ENCODE measurements at places on chromosomes 3 and 15.

GRCh38 chr15:62989366-62990055, 53.0 kb upstream of the TPM1 start:
- DNase-seq, result peak; percentile 7

GRCh38 chr3:164687211-164687610, 391.1 kb downstream of the SI start:
- no peak for DNase-seq

DNA sequence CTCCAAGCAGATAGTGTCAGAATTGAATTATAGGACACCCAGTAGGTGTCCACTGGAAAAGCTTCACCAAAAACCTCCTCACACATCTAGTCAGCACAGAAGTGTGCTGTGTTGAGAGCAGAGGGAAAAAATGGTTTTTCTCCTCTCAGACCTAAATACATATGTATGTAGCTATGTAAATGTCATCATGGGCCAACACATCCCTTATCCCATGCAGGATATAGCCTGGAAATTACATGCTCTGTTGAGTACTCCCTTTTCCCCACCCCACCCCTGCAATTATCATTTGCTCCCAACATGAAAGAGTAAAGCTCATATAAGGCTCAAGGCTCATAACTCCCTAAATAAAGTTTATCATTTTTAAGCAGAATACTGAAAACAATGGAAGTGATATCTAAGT, 35.7 kb downstream of the DLG1 start:
- no peak for DNase-seq

- DNase-seq, result no peak
Observed at GRCh38 chr3:37766797-37767776, 94.6 kb upstream of the CTDSPL start.

- DNase-seq, result no peak
Observed at GRCh38 chr3:62835554-62836236, 39.5 kb downstream of the CADPS start.

DNA sequence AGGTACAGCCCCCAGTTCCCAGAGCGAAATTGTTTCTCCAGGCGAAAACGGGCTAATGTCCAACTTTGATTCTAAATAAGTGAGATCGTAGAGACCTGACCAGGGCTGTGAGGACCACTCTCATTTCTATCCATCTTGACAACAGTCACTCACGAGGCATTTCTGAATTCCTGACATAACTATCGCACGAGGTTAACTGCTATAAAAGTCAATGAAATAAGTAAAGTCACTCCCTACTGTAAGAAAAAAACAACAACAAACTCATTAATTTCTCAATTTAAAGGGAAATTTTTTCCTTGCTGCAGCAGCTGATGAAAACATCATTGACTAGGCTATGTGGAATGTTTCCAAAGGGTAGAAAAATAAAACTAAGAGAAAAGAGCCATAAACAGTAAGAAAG, 69.1 kb downstream of the GREM1 start:
- no peak for DNase-seq

- no peak for DNase-seq
Observed at GRCh38 chr15:92893200-92893599, 6.9 kb upstream of the CHD2 start.

DNA sequence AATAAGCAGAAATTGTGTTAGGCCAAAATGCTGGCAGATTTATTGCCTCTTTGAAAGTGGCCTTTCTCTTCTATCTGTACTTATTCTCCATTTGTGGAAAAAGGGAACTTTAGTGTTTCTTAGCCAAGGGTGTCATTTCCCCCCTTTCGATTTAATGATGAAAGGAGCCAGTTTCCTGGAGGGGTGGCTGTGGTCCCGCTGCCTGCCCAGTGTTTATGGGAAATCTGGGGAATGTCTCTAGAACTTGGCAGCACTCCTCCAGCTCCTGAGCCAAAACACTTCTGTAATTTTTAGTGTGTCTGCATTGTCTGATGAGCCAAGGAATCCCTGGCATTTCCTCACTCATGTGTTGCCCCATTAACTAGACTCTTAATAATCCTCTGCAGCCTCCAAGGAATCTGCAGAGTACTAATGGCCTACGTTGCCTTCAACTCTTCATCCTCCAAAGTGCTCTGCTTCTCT, 448.8 kb downstream of the GRM7 start:
- DNase-seq, result no peak

DNA sequence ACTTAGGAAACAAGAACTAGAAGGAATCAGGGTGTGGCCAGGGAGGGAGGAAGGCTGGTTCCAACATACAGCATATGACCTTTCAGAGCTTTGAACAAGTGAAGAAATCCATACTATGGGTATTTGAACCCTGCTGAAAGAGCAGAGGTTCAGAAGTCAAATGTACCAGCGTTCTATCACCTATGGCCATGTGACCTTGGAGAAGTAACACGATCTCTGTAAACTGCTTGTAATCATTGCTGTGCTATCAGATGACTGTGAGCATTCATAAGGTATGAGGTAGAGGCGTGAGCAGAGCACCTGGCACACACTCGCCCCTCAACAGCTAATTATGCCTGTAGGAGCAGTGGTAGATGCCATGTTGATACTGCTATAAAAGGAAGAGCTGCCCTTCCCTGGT, 55.2 kb downstream of the KLHL6 start:
- no peak for DNase-seq

DNA sequence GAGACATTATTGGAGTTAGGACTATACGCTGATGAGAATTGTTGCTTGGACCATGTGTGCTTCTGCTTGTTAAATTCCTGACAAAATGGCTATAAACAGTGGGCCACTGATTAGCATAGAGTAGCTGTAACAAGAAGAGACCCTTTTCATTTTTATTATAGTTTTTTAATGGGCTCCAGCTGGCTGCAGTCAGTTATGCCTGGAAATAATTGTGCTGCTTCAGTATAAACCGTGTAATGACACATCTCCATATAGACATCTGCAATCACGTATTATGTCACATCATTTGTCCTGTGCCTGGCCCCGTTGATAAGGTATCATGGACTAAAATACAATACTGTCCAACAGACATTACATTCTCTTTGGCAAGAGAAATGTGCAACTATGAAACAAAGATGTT, 50.9 kb downstream of the ARPP21 start:
- DNase-seq, result no peak

- DNase-seq, result peak; percentile 77
Observed at GRCh38 chr3:112111785-112112402, 21.2 kb downstream of the GCSAM start.

DNA sequence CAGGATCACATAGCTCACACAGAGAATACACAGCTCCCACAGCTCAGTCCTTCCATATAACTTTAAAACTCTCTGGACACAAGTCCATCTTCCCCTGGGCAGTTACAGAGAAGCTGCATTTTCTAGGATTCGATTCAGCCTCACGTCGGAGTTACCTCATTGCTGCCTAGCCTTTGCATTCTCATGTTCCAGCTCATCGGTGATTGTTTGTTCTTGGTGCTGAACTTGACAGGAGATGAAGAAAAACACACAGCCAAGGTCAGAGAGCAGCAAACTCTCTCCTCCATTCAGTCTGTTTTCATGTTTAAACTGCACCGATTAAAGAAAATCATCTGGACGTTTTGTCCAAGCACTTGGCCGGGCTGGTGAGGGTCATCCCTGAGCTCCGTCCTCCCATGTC, 375.5 kb upstream of the CFAP20DC start:
- no peak for DNase-seq

DNA sequence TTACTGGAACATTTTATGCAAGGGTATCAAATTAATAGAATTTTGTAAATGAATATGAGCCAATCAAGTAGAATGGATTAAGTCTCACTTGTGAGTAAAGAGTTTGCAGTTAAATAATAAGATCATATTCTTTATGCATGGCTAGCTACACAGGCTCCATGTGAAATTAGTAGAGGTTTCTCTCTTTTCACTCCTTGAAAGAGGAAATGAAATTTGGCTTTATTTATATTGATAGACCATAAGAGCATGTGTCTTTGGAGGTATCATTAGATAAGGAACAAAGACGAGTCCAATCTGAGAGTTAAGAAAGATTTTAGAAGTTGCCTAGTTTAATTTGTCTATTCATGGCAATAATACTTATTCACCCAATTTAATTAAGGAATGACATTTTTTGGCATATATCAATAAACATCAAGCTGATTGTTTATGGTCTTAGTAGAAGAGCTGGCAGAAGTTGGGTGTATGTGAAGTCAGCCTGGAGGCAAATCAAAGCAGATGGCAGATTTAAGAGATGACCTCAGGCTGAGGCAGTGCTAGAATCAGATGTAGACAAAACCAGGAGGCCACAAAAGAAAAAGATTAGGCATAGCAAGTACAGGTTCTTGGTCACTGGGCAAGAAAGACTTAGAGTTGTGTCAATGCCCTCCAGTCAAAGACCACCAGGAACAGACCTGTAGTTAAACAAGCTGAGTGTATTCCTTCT, 406.5 kb upstream of the ARHGEF26 start:
- no peak for DNase-seq

DNA sequence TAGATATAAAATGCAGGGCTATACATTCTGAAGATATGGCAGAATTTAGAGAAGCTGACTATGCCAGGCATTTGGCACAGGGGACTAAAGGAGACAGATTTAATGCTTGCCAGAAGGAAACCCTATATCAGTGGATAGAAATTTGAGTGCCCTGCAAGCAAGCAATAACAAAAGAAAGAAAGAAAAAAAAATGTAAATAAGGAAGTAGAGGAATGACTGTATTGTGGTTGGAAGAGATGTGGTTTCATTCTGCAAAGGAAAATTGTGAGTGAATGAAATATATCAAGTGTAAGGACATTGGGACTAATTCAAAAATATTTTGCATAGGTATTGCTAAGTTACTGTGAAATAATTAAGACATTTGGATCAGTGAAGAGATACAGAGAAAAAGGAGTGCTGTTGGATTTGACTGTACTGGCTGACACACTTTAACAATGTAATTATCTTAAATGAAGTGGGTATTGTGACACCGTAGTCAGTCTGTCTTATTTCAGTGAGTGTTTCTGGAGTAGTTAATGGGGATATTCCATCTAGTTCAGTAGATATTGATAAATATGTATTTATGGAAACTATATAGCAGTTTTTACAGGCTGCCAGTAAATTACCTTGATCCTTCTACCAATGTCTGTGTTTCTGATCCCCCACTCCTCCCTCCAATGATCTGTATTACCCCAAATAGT, 418.2 kb downstream of the CNTN4 start:
- DNase-seq, result no peak
